GM12864 (cell line): ENCODE measurements at places on chromosomes 5 and 9.

GRCh38 chr5:96333391-96333790 lies 99.7 kb downstream of the PCSK1 start:
- no peak for DNase-seq

DNA sequence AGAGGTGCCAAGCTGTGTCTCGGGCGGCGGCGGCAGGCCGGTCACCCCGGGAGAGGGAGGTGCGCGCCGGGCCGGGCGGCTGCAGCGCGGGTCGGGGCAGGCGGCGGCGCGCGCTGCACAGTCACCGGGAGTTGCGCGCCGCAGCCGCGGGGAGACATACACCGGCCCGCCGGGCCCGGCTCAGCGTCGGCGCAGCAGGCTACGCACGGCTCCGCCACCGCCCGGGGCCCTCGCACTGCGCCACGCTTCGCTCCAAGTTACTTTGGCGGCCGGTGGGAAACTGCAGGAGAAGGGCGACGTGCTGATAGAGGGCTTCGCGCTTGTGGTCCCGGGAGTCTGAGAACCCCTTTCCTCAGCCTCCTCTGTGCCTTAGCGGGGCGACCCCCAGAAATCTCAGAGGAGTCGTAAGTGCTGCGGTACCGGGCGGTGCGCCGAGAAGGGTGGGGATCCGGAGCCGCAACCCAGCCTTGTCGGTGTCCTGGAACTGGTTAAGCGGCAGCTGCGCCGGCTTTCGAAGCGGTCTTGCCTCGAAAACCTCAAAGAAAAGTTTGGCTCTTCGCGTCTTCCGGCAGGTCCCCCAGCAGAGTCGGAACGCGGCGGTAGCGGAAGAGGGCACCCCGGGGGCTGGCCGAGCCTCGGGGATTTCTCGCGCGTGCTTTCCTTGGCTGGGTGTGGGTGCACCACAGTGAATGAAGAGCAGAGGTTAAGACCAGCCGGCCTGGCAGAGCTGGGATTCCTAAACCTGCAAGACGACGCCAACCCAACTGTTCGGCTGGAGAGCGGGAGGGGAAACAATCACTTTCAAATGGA lies at the start of gene EFNA5:
Gene EFNA5 (minus strand): TSS at position 6 of the 810 bp plus-strand sequence.
- no peak for DNase-seq

GRCh38 chr9:89457376-89457855 lies 40.5 kb downstream of the SEMA4D start:
- no peak for DNase-seq

DNA sequence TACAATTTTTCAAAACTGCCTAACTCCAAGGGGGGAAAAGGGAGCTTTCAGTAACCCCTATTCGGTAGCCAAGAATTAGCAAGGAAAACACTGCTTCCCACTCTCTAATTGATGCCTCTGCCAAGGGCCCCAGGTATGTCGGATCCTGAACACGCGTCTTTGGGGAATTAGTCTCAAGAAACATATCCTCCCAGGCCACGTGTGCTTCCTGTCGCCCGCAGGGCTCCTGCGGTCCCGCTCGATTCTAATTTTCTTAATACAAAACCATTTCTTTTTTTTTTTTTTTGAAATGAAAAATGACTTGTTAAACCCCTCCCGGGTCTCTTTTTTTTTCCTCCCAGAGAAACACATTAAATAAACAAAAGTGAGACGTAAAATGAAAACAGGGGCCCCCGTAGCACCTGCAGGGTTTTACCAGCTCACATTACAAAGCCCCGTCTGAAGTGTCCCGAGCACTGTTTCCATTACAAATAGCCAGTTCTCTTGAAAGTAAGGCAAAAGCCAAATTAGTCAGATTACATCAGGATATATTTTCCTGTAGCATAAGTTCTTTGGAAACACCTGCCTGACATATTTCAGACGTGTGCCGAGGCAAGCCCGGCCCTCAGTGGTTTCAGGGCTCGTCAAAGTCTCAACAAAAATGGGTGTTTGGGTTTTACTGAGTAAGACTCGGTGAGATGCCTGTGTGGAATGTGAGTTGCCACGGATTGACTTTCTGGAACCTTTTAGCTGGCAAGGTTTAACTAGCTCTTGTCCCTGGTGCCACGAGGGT lies 21.5 kb downstream of the SMIM23 start:
- no peak for DNase-seq

- no peak for DNase-seq
These were observed 167.7 kb downstream of the CCDC192 start for GRCh38 chr5:127870914-127871313.

DNA sequence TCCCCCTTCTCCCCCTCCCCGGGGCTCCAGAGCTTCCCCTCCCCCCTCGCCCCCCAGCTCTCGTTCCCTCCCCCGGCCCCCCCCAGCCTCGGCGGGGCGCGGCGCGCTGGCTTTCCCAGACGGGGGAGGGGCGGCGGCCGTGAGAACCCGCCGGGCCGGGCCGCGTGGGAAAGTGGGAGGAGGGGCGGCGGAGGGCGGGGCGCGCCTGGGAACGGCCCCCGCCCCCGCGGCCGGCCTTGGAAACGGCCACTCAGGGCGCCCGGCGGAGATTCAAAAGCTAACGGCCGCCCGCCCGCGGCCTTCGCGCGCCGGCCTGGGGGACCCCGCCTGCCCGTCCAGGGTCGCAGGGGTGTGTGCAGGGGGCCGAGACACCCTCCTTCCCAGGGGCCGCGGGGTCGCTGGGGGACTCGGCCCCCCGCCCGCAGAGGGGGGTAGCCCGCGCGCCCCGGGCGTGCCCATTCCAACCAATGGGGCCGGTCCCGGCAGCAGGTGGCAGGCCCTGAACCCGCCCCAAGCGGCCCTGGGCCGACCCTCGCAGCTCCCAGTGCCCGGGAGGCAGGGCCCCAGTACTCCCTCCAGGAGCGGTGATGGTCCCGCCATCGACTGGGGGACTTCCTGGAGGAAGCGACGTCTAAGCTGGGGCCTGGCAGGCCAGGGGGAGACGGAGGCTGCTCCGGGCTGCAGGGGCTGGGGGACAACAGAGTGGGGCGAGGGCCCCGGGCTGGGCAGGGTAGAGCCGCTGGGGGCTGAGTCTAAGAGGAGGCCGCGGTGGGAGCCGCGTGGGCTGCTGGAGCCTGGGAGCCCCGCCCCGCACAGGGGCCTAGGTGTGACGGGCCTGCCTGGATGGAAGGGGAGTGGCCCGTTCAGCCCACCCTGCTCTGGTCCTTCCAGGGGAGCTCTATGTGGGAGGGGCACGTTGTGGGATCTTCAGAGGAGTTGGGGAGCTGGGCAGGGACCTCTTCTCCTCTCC lies 14.2 kb upstream of the NRARP start:
- no peak for DNase-seq

DNA sequence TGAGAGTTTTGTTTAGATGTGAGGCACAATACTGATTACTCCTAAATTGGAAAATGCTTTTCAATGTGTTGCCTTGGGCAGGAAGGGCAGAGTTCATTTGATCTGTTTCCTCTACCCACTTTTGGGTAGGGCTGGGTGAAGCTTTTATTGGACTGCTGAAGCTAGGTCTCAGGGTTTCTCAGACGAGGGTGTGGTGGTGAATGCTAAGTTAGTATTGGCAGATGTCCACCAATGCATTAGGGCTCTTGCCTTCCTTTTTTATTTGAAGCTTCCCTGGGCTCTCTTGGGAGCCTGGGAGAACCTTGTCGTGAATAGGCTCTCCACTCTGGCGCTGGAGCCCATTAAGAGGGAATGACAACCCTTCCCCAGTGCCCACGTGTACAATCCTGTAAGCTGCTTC lies 23.1 kb downstream of the SPTAN1 start:
- no peak for DNase-seq

DNA sequence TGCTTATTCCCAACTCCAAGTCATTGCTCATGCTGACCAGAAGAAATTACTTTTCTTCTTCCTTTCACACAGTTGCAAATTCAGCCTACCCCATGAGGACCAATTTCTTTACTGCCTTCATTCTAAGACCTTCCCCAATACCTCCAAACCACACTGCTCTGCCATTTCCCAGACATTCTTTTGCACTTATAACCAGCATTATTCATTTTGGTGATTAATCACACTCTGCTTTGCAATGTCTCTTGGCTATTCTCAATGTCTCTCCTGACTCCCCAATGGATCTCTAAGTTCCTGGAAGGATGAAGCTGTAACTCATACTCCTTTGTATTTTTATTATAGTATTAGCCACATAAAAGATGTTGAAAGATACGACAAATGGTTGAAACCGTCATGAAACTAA lies 105.7 kb upstream of the RANBP3L start:
- DNase-seq = no peak

GRCh38 chr5:66932457-66932856 lies 264.1 kb downstream of the CD180 start:
- DNase-seq = no peak

- DNase-seq = no peak
These were observed 368.3 kb upstream of the ST8SIA4 start for GRCh38 chr5:101271416-101271815.

DNA sequence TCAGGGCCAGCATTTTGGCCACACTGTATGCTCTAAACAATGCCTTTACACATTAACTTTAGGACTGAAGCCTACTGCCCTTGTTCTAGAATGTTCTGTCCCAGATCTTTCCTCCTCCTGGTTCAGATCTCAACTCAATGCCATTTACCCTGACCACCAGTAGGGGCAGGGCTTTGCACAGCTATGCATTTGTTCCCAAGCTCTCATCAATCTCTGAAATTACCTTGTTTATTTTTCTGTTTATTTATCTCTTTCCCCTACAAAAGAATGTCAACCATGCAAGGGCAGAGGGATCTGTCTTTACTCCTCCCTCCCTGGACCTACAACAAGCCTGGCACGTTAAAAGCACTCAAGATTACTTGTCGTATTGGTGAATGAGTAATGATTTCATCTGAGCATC lies 612.9 kb downstream of the BNC2 start:
- no peak for DNase-seq

GRCh38 chr5:150788977-150789376 lies 10.4 kb downstream of the SMIM3 start:
- no peak for DNase-seq

GRCh38 chr5:113178073-113178779 lies 201.6 kb downstream of the DCP2 start:
- DNase-seq = no peak

- no peak for DNase-seq
These were observed 28.6 kb downstream of the GFPT2 start for GRCh38 chr5:180324601-180324950.

DNA sequence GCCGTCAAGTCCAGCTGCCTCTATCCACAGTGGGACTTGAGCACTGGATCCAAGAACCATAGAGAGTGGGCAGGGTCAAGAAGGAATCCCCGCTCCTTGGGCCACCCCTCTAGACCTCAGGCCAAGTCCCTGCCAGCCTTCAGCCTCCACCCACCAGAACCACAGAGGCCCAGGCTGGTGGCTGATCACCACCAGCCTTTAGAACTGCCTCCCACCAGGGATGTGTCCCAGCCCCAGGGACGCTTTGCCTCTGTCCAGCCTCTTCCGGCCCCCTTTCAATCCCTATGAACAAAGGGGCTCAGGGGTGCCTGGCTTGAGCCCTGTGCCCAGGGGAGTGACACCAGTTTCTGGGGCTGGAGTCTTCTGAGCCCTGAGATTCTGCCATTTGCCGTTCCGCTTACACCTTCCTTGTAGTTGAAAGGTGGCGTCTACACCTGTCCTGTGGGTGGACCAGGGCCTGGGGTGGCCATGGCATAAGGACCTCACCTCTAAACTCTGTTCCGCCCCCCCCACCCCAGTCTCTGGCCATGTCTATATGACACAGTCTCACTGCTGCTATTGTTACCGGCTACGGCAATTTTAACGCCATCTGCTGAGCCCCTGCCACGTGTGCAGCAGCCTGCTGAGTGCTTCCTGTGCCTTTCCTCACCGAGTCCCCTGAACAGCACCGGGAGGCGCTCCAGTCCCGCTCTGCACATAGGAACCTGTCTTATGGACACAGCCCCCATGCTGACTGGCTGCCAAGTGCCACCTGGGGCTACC lies 35.7 kb upstream of the ORM1 start:
- DNase-seq = no peak

- DNase-seq = no peak
These were observed 61.1 kb upstream of the ZNF462 start for GRCh38 chr9:106801816-106802215.

DNA sequence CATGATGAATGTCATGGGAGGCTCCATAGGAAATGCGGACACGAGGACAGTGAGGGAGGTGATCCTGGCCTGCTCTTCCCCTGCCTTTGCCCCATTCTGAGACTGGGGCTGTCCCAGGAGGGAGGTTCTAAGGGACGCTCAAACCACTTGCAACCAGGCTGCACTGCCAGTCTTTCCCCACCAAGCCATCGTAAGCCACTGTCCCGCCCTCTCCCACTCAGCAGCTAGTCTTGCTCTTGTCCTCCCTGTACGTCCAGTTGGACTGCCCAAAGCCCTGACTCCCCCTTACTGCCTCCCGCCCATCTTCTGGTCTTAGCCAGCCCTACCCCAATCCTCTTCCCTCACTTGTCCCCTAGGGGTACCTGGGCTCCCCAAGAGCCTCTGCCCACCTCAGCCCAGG lies 115.7 kb downstream of the FSTL4 start:
- no peak for DNase-seq

GRCh38 chr9:2771087-2771486 lies 53.8 kb downstream of the KCNV2 start:
- no peak for DNase-seq

- no peak for DNase-seq
These were observed 130.6 kb downstream of the RXRA start for GRCh38 chr9:134456756-134457305.

- no peak for DNase-seq
These were observed 59.0 kb upstream of the DNAH5 start for GRCh38 chr5:14003513-14003912.

GRCh38 chr5:80399526-80400239 lies 8.2 kb upstream of the ZFYVE16 start:
- peak; percentile 37 for DNase-seq

DNA sequence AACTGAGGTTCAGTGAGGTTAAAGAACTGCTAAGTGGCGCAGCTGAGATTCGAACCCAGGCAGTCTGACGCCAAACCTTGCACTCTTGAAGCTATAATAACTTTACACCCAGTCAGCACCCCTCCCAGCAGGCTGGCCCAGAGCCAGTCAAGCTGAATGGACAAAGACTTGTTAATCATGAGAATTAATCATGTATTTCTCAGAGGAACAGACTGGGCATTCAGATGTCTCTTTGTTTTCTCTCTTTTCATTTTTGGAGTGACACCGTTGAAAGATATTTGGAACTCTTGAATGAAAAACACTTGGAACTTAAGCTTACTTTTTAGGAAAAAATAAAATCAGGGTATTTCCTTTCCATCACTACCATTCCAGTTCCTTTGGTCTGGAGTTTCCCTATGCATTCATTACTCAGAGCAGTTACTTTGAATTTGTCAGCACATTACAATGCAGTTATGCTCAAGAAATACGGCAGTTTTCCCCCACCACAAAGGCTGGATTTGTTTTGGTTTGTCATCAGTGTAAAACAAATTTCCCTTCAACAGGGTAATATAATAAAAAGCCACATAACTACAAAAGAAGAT lies 22.6 kb upstream of the MAMDC2 start:
- DNase-seq = no peak

DNA sequence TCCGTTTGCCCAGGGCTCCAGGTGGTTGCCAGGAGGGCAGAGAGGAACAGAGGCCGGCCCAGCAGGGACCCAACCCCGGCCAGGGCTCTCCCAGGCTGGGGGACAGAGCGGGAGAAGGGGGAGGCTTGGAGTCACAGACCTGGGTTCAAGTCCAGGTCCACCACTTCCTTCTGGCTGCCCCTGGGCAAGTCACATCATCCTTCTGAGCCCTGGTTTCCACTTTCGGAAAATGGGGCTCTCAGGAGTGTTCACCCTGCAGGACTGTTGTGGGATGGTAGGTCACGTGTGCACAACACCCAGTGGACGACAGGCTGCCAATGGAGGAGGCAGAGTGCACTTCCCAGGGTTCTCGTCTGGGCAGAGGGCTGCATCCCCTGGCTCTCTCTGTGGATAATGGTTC lies 245.4 kb downstream of the PBX3 start:
- no peak for DNase-seq
